ENCODE measurements at places on chromosomes 3 and 15.

DNA sequence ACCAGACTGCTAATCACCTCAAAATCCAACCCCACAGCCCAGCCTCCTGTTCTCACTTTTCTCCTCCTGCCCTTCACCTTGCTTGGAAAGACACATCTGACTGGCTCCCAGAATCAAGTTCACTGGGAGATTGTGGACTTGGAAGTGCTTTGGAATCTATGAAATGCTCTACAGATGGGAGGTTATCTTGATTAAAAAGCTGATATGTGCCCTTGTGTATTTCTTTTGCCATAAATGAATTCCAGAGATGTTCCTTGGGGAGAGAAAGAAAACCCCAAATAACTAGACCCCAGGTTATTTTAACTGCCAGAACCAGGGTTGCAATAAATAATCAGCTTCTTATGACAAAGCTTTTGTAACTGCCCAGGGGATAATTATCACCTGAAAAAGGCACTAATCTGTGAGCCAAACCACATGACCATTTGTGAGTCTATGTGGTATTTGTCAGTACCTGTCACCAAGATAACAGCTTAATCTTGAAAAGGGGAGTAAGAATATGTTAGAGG is 21.7 kb upstream of the ARHGEF3 start:
- DNase-seq = no peak

- no peak for DNase-seq
Observed at GRCh38 chr3:16264174-16264707, 502 bp downstream of the DPH3 start.

DNA sequence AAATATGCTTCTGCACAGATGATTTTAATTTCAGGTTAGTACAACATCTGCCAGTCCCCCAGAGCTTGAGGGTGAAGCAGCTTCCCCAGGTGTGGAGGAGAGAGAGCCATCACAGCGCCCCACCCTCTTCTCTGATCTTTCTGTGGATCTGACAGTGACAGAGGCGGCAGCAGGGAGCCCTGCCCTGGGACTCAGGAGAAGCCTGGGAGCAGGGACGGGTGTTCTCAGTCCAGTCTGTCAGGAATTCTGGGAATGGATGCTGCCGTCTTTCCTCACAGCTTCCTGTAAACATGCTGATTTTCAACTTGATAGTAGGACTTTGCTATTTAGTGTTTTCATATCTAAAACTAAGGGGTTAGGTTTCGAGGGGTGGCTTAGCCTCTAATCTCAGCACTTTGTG is 11.4 kb upstream of the RAB8B start:
- no peak for DNase-seq

- peak; percentile 13 for DNase-seq
Observed at GRCh38 chr3:126014252-126014651, 45.3 kb downstream of the ROPN1B start.

DNA sequence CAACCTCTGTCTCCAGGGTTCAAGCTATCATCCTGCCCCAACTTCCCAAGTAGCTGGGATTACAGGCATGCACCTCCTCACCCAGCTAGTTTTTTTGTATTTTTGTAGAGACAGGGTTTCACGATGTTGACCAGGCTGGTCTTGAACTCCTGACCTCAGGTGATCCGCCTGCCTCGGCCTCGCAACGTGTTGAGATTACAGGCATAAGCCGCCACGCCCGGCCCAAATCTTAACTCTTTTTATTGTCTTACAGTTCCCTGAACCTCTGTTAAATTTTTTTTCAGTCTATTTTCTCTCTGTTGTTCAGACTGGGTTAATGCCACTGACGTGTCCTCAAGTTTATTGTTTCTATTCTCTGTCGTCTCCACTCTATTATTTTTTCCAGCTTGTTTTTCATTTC is 115.8 kb upstream of the UBE3A start:
- no peak for DNase-seq

DNA sequence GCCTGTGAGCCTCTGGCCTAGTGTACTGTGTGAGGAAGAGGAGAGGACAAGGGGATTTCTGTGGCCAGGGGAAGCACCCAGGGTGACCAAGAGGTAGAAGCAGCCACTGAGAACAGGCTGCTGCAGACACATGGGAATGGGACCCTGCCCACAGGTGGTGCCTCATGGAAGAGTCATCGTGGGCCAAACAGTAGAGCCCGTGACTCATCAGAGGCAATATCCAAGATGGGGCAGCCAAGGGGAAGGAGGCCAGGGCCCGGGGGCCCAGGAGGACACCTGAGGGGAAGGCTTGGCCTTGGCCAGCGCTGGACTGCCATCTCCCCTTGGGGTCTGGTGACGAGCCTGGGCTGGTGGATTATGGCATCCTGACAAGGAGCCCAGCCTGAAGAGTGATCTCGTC is 275.0 kb upstream of the LYSMD4 start:
- no peak for DNase-seq

DNA sequence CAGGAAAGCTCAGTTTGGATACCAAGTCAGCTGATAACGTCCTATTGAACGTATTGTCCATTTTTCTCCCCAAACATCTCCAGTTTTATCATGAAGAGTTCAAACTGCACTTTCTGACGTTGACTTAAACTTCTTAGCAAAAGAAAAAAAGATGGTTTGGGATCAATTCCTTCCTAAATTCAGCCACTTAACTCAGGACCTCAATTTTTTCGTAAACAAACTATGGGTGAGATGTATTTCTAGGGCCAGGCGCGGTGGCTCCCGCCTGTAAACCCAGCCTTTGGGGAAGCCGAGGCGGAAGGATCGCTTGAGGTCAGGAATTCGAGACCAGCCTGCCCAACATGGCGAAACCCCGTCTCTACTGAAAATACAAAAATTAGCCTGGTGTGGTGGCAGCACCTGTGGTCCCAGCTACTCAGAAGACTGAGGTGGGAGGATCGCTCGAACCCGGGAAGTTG is 464 bp upstream of the MRPS25 start:
- DNase-seq = no peak

- no peak for DNase-seq
Observed at GRCh38 chr3:122826278-122826677, 31.4 kb downstream of the SLC49A4 start.

- DNase-seq = no peak
Observed at GRCh38 chr3:134419214-134419959, 45.1 kb upstream of the AMOTL2 start.

- DNase-seq = no peak
Observed at GRCh38 chr3:59081071-59081470, 31.2 kb upstream of the CFAP20DC start.

GRCh38 chr3:76438971-76439370 is 600.9 kb upstream of the ROBO2 start:
- no peak for DNase-seq

DNA sequence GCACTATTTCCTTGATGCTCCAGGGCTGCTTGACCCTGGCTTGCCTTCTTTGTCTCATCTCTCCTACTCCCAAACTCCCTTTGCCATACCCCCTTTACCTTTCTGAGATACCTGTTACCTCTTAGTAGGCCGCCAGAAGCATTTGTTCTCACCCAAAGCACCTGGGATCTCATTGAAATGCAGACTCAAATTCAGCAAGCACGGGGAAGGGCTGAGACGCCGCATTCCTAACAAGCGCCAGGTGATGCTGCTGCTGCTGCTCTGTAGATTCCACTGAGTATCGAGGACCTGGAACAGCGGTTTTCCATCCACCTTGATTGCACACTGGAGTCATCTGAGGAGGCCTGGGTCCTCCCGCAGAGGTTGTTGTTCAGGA is 91.8 kb downstream of the TMEM266 start:
- DNase-seq = no peak

DNA sequence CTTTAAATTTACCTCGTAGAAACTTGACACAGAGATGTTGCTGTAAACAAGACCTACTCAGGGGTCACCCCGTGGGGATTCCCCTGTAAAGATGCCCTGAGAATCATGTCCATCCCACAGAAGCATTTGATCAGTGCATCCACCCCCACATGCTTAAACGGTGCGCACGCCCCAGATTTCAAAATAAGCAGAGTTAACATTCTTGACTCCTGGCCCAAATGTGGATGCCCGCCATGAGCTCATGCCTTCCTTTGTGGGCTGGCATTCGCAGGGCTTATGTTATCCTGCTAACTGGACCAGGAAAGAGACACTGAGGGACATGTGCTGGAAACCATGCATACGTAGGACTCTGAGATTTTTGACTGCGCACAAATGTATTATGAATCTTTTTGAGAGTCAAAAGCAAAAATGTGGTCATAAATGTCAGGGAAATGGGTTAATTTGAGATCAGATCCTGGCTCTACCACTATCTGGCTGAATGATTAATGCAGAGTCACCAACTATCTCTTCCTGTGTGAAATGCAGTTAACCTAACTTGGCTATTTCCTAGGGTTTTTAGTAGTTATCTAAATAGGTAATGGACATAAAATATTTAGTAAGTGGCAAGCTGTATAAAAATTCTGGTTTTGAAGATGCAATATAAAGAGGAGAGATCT is 9.1 kb upstream of the TP63 start:
- DNase-seq = no peak

DNA sequence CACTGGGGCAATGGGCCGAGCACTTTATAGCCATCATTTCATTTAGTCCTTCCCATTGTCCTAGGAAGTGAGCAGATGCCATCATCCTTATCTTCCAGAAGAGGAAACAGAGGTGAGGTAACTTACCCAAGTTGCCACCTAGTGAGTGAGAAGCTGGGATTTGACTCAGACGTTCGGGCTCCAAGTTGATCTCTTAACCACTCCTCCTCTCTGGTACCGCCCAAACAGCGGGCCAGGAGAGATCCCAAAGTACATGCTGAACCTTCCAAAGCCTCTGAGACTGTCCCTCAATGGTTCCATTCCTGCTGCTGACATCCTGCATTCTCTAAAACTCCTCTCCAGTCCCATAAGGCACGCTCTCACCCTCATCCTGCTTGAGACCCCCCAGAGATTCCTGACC is 56.2 kb downstream of the EXOG start:
- no peak for DNase-seq

GRCh38 chr15:67777773-67778172 is 47.5 kb upstream of the SKOR1 start:
- no peak for DNase-seq

GRCh38 chr15:70795311-70795665 is 31.9 kb upstream of the UACA start:
- DNase-seq = peak; percentile 91

- no peak for DNase-seq
Observed at GRCh38 chr15:100115066-100115710, 226.6 kb downstream of the ADAMTS17 start.

DNA sequence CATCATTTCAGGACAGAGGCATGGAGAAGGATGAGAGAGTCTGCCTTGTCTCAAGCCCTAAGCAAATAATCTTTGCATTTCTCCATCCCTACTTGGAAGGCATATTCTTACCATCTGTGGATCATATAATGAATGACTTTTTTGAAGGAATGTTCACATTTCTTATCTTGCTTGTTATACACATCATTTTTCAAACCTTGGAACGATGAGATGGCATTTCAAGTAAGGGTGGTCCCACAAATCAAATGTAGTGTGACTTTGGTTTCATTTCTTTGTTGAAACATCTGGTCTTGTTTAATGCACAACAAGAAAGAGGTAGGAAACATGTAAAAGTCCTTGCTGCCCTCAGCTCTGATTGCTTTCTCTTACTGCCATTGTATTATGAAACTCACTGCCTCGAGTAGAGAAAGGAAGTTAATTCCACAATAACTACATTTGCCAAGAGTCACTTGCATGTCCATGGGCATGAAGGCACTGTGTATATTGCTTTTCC is 32.1 kb downstream of the RBMS3 start:
- peak; percentile 91 for DNase-seq

- peak; percentile 76 for DNase-seq
Observed at GRCh38 chr15:73800662-73801345, 47.7 kb upstream of the INSYN1 start.

- no peak for DNase-seq
Observed at GRCh38 chr3:102514241-102514640, 79.4 kb downstream of the ZPLD1 start.

DNA sequence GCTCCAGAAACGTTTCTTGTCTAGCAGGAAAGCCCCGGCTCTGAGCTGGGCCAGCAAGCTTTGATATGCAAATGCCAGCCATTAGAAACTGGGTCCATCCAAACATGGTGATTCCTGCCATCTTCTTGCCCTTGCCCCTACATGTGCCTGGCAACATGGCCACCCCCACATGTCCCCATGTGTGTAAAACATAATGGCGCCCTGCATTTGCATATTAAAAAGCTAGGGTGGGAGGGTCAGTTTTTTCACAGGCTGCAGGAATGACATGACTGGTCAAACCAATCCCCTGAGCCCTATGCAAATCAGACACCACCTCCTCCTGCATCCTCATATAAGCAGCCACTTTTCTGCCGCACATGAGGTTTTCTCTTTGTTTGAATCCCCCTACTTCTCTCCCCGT is 21.2 kb downstream of the GPR156 start:
- DNase-seq = no peak

DNA sequence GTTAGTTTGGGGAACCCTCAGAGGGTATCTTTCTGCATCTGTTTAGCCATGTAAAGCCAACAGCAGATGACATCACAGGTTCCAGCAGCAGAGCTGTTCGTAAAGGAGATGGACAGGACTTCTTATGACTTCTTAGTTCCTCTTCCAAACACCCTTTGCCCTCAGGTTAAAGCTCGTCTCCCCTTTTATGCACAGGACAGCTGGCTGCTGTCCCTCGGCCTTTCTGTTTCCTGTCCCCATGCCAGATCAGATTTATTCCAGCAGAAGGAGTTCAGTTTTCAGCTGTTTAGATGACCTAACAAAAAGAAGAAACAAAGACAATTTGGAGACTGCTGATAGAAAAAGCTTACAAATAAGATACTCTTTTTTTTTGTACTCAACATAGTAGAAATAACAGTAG is 45.1 kb downstream of the SEC22A start:
- DNase-seq = no peak

DNA sequence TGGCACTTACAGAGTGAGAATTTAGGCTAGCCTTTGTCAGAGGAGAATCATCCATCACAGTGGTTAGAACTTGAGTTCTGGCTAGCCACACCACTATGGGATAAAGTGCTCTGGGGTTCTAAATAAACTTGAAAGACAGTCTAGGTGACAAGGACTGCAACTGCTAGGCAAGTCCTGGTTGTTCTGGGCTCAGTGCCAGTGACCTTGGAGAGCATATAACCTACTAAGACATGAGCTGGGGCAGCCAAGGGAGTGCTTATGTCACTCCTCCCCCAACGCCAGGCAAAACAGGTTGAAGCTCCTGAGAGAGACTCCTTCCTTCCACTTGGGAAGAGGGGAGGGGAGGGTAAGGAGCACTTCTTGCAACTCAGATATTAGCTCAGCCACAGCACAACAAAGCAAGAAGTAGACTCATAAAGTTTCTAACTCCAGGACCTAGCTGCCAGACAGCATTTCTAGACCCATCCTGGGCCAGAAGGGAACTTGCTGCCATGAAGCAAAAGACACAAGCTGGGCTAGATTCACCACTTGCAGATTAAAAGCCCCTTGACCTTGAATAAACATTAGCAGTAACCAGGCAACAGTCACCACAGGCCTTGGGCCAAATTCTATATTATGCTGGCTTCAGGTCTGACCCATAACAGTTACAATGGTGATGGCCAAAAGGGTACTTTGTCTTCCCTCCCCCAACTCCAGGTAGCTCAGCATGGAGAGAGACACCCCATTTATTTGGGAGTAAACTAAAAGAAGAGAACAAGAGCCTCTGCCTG is 963.7 kb downstream of the PLOD2 start:
- no peak for DNase-seq
